ENCODE measurements at places on chromosomes 12 and 14.

GRCh38 chr12:115466076-115466475, 782.1 kb upstream of the TBX3 start:
- DNase-seq = no peak

DNA sequence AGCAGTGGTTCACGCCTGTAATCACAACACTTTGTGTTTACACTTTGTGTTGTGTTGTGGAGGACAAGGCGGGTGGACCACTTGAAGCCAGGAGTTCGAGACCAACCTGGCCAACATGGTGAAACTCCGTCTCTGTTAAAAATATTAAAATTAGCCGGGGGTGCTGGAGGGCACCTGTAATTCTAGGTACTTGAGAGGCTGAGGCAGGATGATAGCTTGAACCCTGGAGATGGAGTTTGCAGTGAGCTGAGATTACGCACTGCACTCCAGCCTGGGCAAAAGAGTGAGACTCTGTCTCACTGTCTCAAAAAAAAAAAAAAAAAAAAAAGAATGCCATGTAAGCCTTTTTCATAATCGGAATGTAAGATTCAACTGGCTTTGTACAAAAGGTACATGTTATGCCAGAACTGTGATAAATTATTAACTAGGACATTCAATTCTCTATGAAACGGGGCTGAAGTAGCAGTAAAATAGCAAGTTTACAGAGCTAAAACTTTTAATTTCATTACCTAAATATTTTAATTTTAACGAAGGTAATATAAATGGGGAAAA, 13.9 kb upstream of the PITPNM2 start:
- DNase-seq = no peak

- DNase-seq = no peak
These were observed 74.4 kb downstream of the PAPLN start for GRCh38 chr14:73311708-73312030.

- no peak for DNase-seq
These were observed 459.6 kb upstream of the RGS6 start for GRCh38 chr14:71472356-71473340.

DNA sequence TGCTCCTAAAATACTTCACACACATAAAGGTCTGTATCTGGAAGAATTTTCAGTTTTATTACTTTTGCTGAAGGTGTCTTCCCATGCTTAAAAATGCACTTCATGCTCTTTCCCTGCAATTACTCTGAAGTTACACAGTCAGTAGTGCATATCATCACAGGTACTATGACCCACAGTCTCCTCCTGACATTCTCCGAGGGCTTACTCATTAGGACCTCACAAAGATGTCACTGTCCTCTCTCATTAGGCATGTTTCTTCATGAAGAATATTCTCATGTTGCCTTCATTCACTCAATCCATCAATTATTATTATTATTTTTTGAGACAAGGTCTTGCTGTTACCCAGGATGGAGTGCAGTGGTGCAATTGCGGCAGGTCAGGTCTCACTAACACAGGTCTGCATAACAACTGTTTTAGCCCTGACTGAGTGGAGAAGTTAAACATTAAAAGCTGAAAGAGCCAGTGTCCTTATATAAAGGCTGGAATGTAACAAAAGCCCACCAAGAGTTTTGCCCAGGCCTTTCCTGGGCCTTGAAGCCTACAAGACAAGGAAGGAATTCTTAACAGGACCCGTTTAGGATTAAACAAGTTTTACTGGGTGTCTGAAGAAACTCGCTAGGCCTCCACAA, 119.5 kb upstream of the WSCD2 start:
- DNase-seq = no peak

- no peak for DNase-seq
These were observed 115.7 kb downstream of the PHETA1 start for GRCh38 chr12:111253213-111253612.

- DNase-seq = no peak
These were observed 90.7 kb downstream of the RERG start for GRCh38 chr12:15130541-15130940.

Measured in CD4-positive, alpha-beta T cell (primary cell).